ENCODE measurements at places on chromosomes 7 and 10.

DNA sequence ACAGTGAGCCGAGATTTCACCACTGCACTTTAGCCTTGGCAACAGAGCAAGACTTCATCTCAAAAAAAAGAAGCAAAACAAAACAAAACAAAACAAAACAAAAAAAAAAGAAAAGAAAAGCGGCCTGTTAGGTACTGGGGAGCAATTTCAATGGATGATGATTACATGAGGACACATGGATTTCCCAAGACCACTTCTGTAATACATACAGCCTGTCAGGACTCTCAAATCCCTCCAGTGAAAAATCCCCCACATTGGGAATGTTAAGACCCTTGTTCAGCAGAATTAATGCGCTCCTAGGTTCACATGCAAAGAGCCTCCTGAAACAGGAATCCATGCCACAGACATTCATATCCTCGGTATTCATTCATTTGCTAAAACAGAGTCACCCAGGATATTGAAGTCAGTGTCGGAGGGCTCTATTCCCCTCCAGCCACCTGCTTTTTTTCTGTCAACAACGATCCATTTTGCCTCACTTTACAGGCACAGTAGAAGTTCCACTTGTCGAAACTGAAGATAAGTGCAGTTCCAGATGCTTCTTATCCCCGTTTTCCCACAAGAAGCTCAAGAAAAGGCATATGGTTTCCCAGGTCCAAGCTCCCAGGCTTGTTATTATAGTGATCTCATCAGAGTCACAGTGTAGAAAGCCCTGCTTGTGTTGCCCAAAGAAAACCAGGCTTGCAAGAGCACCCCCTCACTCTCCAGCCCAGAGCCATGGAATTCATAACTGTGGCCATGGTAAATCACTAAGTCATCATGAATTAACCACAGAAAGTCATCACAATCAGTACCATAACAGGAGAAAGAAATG, 20.2 kb downstream of the SLC16A12 start:
- no peak for DNase-seq

GRCh38 chr10:25017154-25017590, 760 bp downstream of the THNSL1 start:
- DNase-seq: peak; percentile 83

GRCh38 chr10:75195035-75195763, 15.4 kb upstream of the VDAC2 start:
- no peak for DNase-seq

- no peak for DNase-seq
These were observed 64.2 kb downstream of the CUL2 start for GRCh38 chr10:35025916-35026315.

DNA sequence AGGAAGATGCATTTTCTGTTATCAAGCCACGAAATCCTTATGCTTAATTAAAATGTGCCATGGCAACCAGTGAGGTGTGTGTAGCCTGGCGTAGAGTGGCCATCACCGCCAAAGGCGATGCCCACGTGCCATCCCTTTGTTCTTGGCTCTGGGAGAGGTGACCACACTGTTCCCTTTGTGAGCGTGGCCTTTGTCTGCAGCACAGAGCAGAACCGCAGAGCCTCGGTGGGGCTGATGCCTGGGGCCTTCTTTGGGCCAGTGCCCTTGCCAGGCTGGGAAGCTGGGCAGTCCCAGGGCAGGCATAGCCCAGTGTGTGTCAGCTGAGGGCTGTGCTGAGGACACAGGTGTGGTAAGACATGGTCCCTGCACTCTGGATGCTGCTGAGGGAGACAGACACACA, 48.3 kb downstream of the BUB3 start:
- DNase-seq: no peak

GRCh38 chr10:47346581-47347302, 1.4 kb upstream of the RBP3 start:
- DNase-seq: no peak

GRCh38 chr10:25047591-25048301, 31.3 kb downstream of the THNSL1 start:
- DNase-seq: no peak

DNA sequence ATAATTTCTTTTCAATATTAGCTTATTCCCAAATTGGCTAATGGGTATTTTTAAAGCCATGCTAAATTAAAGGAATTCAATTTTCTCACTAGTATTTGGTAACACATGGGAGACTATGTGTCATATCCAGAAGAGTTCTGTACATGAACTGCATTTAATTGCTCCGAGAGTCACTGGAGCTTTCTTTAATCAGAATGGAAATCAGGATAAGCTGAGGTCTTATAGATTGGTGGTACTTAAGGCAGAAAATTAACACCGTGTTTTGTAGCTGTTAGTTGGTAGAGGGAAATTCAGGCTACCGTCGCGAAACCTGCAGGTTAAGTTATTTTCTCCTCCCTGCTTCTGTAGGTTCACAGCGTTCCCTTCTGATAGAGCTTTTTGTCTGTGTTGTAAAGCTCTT, at the start of gene WEE2:
WEE2 (plus strand) TSS at position 3 of the 400 bp plus-strand sequence. CDS start 406 bp downstream, outside the sequence.
- no peak for DNase-seq

- no peak for DNase-seq
These were observed 357.4 kb downstream of the ABCA13 start for GRCh38 chr7:48528646-48529045.

DNA sequence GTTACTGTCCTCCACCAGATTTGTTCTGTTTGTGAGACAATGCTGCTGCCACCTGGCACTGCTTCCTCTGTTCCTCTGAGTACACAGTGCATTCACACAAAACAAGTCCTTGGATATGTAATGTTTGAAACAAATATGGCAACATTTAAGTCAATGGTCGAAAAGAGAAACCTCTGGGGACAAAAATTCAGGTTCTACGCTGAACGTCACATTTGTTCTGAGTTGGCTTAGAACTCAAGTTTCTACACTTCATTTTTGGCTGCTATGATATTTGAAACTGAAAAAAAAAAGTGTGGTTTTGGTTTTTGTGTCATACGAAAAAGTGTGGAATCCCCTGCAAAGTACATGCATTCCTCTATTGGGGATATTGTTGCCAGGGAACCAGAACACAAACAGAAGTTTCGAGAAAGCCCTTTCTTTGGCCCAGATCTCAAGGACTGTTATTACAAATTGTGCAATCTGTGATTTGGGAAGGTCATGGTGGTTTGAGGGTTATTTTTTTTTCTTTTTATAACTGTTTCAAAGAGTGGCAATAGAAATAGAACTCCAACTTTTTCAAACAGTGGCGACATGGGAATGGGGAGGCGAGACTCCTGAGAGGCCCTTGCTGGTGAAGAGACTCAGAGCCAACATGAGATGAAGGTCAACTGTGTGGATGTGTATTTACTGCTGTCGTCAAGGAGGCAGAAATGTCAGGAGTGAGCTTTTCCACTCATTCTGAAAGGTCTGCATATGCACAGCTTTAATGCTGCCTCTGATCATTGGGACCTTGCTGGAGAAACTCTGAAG, 127.5 kb downstream of the CUBN start:
- no peak for DNase-seq

DNA sequence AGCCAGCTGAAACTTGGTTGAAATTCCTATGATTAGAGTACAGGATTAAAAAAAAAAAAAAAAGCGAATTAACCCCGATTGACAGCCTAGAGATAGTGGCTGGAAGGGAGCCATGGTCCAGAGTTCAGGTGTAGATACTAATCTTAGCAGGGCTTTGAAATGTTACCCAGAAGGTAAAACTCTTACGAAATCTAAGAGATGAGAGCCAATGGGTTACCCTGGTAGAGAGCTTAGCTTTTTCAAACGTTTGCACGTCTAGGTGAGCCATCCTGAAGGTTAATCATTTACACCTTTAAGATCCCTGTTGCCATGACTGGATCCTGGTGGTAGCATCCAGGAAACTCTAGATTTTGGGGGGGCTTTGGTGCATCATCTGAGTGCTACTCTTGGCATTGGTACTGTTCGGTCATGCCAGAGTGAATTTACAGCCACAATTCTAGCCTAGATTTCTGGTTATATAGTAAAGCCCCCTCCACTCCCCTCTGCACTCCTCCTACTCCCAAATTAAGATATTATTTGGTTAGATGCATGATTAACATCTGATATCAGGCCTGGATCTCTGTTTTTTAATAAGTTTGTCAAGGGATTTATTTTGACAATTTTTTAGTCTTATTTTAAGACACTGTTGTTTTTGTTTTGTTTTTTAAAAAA, 1.2 kb downstream of the AGFG2 start:
- DNase-seq: no peak
